ENCODE measurements at places on chromosomes 7 and 10.

- no peak for DNase-seq
Observed at GRCh38 chr10:35306852-35307251, 29.5 kb upstream of the CCNY start.

- no peak for DNase-seq
Observed at GRCh38 chr7:156177422-156178055, 365.3 kb upstream of the SHH start.

GRCh38 chr7:157270060-157270444 is 66.8 kb upstream of the DNAJB6 start:
- no peak for DNase-seq

- no peak for DNase-seq
Observed at GRCh38 chr7:51187941-51188340, 128.7 kb downstream of the COBL start.

- no peak for DNase-seq
Observed at GRCh38 chr7:119957335-119957734, 315.6 kb upstream of the KCND2 start.

DNA sequence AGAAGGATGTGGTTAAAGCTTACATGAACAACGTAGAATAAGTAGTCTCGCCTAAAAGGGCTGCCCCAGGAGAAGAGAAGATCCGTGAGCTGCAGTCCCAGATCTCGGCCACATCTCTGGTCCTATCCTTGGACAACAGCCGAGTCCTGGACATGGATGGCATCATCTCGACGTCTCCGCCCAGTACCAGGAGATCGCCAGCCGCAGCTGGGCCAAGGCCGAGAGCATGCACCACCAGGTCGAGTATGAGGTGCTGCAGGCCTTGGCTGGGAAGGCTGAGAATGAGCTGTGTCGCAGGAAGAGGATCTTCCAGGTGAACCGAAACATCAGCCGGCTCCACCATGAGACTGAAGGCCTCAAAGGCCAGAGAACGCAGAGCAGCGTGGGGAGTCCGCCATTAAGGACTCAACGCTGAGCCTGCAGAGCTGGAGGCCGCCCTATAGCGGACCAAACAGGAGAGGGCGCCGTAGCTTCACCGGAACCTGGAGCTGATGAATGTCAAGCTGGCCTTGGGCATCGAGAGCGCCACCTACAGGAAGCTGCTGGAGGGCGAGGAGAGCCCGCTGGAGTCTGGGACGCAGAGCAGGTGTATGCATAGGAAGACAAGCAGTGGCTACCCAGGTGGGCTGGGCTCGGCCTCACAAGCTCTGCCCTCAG is 22.2 kb downstream of the LIPK start:
- DNase-seq, result no peak

- no peak for DNase-seq
Observed at GRCh38 chr10:28551086-28551485, 18.2 kb downstream of the WAC start.

- DNase-seq, result no peak
Observed at GRCh38 chr10:124511205-124512039, 49.8 kb downstream of the LHPP start.

- no peak for DNase-seq
Observed at GRCh38 chr10:110303681-110304080, 1.0 kb downstream of the SMNDC1 start.
